BE2C (cell line): ENCODE measurements at places on chromosomes 1 and 21.

- no peak for DNase-seq
These were observed 9.1 kb downstream of the LAMC2 start for GRCh38 chr1:183195142-183195574.

- DNase-seq = peak; percentile 42
These were observed 134.7 kb upstream of the TNR start for GRCh38 chr1:175877939-175878737.

DNA sequence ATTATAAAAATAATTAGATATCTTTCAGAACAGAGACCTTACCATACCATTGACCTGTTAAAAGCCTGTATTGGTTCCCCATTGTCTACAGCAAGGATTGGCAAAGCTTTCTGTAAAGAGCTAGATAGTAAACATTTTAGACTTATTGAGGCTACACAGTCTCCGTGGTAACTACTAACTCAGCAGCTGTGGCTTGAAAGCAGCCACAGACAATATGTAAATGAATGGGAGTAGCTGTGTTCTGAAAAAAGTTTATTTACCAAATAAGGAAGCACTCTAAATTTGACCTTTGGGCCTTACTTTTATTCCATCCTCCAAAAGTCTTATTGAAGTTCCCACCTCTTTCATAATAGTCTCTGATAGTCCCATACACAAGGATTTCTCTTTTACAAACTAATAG is 39.7 kb downstream of the NUP210L start:
- no peak for DNase-seq

- DNase-seq = no peak
These were observed at the start of gene FCRL5 for GRCh38 chr1:157551694-157552693. TSS of gene FCRL5 (minus strand) at chr1:157552515. CDS start at chr1:157552362, 153 bp downstream.

GRCh38 chr1:26734501-26735058 is 38.8 kb downstream of the ARID1A start:
- no peak for DNase-seq

- DNase-seq = no peak
These were observed 33.9 kb downstream of the DDR2 start for GRCh38 chr1:162666006-162666645.

DNA sequence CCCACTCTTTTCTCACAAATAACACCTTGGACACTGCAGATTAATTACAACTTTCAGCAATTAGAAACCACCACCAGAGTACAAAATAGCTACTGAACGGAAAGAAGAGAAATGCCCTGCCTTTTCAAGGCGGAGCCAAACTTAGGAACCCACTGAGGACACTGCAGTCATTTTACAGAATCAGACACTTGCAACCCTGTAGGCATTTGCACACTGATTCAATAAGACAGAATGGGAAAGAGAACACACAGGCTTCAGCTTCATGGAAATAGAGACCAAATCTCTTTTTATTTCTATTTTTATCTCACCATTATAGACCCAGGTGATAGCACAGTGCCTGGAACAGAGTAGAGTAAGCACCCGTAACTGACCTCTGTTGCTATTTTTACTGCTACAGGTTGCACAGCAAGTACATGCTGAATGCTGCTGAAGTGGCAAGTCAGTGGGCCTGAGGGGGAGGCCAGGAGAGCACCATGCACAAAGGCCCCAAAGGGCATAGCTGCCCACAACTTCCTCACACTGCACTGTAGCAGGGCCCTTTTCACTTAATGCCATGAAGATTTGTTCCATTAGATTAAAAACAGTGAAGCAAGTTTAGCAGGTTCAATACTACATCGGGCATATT is 50.7 kb upstream of the EDARADD start:
- DNase-seq = no peak

GRCh38 chr1:193588311-193589082 is 402.1 kb upstream of the B3GALT2 start:
- DNase-seq = peak; percentile 19

GRCh38 chr1:119372503-119373086 is 4.0 kb downstream of the HAO2 start:
- no peak for DNase-seq

- no peak for DNase-seq
These were observed 992.7 kb downstream of the TTLL7 start for GRCh38 chr1:83006271-83006670.

DNA sequence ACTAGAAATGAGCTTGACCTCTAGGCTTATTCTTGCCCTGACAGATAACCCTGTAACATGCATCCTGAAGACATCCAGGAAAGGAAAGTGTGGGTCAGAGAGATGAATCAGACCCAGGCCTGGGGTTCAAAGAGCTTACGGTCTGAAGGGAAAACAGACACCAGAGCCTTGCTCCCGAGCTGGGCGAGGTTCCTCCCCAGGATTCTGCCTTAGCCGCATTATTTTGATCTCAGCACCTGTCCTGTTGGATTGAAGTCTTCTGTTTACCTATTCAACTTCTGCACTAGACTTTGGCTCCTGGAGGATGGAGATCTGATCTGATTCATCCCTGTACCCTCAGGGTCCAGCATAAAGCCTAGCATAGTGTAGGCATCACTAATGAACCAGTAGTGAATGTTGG is 1.9 kb downstream of the CYP4B1 start:
- DNase-seq = no peak

DNA sequence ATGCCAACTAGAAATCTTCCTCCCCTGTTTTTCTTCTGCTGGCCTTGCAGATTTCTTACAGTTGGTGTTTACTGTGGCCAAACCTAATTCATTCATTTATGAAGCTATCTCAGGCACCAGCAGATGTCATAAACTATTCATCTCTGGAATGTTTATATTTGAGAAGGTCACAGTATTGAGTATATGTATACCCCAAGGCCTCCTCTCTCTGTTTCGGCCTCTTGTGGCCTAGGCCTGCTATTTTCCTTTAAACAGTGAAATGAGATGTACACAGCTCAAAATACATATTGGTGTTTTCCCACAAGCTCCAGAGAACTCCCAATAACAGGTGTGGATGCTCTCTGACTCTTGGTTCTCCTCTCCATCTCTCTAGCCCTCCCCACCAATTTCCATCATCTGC is 520.7 kb upstream of the CAMK1G start:
- DNase-seq = no peak
